ENCODE measurements at places on chromosomes 12 and 14.

- DNase-seq = no peak
Measured at GRCh38 chr14:93855737-93856136, 67.5 kb upstream of the PRIMA1 start.

DNA sequence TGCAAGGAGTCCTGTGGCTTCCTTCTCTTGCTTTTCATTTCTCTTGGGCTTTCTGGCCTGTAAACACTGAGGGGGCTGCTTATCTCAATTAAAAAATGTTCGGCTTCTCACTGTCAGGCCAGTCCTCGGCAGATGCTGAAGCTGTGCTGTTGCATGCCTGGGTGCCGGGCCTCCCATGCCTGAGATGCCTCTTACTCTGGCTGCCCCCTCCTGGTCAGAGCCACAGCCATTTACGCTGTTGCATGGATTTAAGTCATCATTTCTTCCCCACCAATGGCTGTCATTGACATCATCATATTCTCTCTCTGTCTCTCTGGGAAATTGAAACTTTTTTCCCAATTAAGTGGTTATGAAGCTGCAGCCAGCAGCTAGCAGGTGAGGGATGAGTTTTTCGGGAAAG lies 53.7 kb downstream of the FOXN4 start:
- no peak for DNase-seq

DNA sequence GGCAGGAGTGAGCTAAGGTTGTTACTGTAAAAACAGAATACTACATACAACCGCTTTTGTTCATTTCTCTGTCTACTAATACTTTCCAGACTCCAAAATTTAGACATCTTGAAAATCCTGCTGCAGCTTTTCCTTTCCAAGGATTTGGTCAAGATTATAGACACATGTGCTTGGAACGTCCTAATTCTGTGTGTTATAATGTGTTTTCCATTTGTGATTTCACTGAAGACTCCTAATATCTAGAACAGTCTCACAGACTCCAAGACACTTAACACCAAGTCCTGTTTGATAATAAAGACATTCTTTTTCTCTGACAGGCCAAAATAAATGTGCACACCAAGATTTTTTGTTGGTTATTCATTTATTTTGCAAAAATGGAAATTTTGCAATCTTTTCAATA lies 41.8 kb upstream of the TMTC2 start:
- no peak for DNase-seq

GRCh38 chr12:71562676-71563595 lies 100.7 kb downstream of the ZFC3H1 start:
- DNase-seq = no peak

DNA sequence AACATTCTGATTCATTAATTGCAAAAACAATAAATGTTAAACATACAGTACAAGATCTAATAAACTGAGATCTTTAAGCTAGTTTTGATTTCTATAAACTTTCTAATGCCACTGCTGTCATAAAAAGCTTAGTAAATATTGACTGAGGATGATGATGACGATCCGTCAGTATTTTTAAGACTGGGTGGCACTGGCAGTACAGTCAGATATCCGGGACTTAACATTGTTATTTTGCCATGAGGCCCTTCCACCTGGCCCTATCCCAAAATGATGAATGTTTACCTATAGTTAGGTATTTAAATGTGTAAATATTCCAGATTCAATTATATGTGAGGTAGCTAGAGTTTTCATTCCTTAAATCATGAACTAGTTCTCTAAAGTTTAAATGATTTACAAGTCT lies 158.5 kb downstream of the FOXA1 start:
- no peak for DNase-seq

All from activated CD4-positive, alpha-beta T cell treated with anti-CD3 and anti-CD28 coated beads, Interleukin-2, amount 50 U/mL, for 16 hours (primary cell).